T-cell (primary cell): ENCODE measurements at places on chromosomes 5 and 9.

GRCh38 chr9:33135470-33135958, 31.6 kb downstream of the B4GALT1 start:
- DNase-seq, result no peak

GRCh38 chr5:41681840-41682239, 171.4 kb upstream of the PLCXD3 start:
- DNase-seq, result no peak

DNA sequence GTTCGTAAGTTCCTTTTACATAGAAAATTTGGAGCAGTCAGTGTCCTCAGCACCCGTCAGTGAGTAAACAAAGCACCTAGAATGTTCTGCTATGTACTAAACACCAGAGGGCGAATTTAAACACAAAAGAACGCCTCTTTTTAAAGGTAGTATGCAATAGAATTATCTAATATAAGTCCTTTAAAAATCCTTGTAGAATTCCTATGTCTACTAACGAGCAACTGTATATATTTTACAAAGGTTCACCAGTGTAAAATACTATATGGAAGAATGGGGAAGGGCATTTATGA, 499 bp upstream of the TMEM232 start:
- DNase-seq, result no peak

DNA sequence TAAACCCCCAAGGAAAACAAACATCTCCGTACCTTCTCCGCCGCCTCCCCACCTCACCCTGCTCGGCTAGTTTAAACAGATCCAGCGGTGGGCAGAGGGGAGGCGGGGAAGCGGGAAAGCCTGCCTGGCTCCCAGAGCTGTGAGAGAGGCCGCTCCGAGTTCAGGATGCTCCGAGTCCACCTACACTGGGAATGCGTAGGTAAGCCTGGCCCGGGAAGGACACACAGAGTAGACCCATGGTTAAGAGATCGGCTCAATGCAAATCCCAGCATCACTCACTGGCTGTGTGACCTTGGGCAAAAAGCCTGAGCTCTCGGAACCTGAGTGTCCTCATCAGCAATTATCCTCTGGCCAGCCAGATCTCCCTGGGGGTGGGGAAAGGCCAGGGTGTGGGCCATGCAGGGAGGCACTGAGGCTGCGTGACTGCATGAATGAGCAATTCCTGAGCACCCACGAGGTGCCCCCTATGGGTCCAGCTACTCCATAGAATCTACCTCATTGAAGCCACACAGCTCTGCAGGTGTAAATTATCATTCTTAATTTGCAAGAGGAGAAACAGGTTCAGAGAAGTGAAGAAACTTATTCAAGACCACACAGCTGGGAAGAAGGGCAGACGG, 30.5 kb upstream of the LMX1B start:
- DNase-seq, result no peak
